Activated naive CD8-positive, alpha-beta T cell treated with anti-CD3 and anti-CD28 coated beads for 36 hours (primary cell): ENCODE measurements at places on chromosomes 16 and 17. TPM values are rescaled to one million over a fixed set of nuclear protein-coding genes. Genes with fewer than 3 reads are reported as not detected.

GRCh38 chr16:24308200-24308599 lies 52.1 kb downstream of the CACNG3 start:
- H3K4me3 ChIP-seq = no peak overlapping the region
- no peak for DNase-seq
- H3K36me3 ChIP-seq = no peaks in the 10 kb centered on the region
- H3K27ac ChIP-seq = no peak overlapping the region
- H3K4me1 ChIP-seq = no peaks in the 10 kb centered on the region

DNA sequence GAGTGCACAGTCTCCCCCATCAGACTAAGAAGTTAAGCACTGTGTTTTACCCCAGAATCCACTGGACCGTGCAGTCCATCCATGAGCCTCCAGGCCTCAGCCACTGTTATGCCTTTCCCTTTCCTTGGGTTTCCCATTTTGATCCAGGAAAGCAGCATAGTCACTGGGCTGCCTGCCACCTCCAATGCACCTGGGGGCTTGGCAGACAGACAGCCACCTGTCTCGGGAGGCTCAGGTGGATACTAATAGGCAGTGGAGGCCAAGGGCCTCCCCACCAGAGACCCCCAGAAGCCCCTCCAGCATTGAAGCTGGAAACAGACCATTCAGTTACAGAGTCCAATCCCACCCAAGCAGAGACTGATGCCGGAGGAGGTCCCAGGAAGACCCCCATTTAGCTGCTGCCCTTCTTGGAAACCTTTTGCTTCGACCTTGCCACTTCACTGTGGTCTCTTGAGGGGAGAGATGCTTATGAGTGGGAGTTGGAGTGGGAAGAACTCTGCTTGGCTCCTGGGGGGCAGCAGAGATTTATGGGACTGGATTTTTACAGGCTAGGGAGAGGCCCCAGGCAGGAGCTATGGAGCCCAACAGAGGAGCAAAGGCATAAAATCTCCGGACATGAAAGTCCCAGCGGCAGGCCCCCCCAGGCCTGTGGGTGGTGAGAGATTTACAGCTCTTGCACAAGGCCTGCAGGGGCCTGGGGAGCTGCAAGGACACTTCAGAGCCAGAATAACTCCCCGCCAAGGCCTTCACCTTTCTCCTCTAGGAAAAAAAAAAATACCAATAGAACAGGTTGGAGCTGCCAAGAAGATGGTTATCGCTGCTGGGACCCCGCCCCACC lies 12.2 kb upstream of the SP2 start:
- H3K36me3 ChIP-seq = no peaks in the 10 kb centered on the region
- no peak overlapping the region for H3K4me3 ChIP-seq
- no peak for DNase-seq
- H3K27ac ChIP-seq = no peak overlapping the region
- no peaks in the 10 kb centered on the region for H3K27me3 ChIP-seq

GRCh38 chr16:48354877-48355855 lies 30.0 kb downstream of the SIAH1 start:
- H3K27me3 ChIP-seq = no peaks in the 10 kb centered on the region
- peaks cover 32% of the 10 kb centered on the region for H3K36me3 ChIP-seq
- H3K27ac ChIP-seq = peak overlapping the region; percentile 71
- H3K4me1 ChIP-seq = peaks cover 22% of the 10 kb centered on the region
- DNase-seq = no peak

DNA sequence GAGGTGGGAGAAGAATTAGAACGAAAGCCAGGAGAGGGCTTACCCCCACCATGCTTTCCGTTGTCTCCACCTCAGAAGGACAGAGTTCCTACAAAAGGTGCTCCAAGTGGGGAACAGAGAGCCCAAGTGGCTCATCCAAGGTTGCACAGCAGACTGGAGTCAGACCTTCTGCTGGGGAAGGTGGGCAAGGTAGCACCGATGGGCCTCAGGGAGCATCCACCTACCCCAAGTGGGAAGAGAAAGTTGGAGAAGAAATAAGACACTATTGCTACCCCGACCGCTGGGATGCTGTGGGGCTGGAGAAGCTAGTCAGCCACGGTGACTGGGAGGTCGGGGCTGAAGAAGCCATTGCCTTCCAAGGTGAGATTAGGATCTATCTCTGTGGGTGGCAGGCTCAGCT lies 21.5 kb downstream of the UNC119 start:
- no peaks in the 10 kb centered on the region for H3K36me3 ChIP-seq
- H3K4me3 ChIP-seq = no peak overlapping the region
- no peak overlapping the region for H3K27ac ChIP-seq
- no peaks in the 10 kb centered on the region for H3K27me3 ChIP-seq

DNA sequence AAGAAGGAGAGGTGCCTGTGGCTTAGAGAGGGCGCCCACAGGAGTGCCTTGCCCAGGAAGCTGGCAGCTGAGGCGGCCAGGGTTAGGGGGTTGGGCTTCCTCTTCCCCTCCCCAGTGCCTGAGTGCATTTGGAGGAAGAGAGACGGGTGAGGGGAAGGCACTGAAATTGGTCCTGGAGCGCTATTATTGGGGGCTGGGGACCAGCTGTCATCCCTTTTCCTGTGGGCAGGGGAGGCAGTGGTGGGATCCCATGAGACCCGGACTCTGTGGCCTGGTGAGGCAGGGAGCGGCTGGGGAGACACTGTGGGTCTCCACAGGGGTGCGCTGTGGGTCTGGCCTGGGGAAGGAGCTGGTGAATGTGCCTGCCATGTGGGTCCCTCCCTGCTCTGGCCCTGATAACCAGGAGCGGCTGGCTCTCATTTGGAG lies 259.7 kb downstream of the SEC14L1 start:
- peaks cover 15% of the 10 kb centered on the region for H3K36me3 ChIP-seq
- peak overlapping the region; percentile 93 for H3K27ac ChIP-seq
- peak overlapping the region; percentile 70 for H3K4me3 ChIP-seq

- H3K4me1 ChIP-seq = peaks cover 17% of the 10 kb centered on the region
- no peaks in the 10 kb centered on the region for H3K36me3 ChIP-seq
- no peak overlapping the region for H3K27ac ChIP-seq
- H3K4me3 ChIP-seq = no peak overlapping the region
Observed at GRCh38 chr16:86505899-86506864, 4.1 kb upstream of the FOXF1 start.

DNA sequence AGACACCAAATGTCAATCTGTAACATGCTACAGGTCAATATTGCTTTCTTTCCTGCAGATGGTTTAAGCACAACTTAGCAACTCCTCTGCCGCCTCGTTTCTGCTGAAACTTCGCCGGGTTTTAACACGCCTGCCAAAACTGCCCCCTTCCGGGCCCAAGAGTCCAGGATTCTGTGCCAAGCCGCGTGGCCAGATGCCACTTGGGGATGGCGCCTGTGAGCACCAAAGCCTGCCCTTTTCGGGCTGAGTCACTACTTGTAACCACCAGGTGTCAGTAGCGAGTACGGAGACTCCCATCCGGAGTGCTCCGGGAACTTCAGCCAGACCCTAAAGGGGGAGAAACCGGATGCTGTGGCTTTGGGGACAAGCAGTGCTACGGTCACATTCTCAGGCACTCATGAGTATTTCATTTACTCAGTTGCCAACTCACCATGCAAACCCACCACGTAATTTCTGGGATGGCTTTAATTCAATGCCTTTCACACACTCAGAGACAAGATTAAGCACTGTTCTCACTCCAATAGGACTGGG lies 7.8 kb downstream of the PMP22 start:
- H3K27me3 ChIP-seq = peaks cover 87% of the 10 kb centered on the region
- peak; percentile 69 for DNase-seq
- peak overlapping the region; percentile 36 for H3K4me3 ChIP-seq

GRCh38 chr16:56277075-56277474 lies 85.8 kb downstream of the GNAO1 start:
- no peaks in the 10 kb centered on the region for H3K36me3 ChIP-seq
- H3K27me3 ChIP-seq = peaks cover 21% of the 10 kb centered on the region
- H3K4me3 ChIP-seq = no peak overlapping the region
- peaks cover 22% of the 10 kb centered on the region for H3K4me1 ChIP-seq
- no peak for DNase-seq
- no peak overlapping the region for H3K27ac ChIP-seq

GRCh38 chr17:73118951-73119391 lies 26.5 kb upstream of the SLC39A11 start:
- no peaks in the 10 kb centered on the region for H3K36me3 ChIP-seq
- DNase-seq = no peak
- no peaks in the 10 kb centered on the region for H3K27me3 ChIP-seq
- H3K4me3 ChIP-seq = no peak overlapping the region
- no peak overlapping the region for H3K27ac ChIP-seq

GRCh38 chr17:46974086-46974485 lies 5.0 kb downstream of the RPRML start:
- peaks cover 4% of the 10 kb centered on the region for H3K36me3 ChIP-seq
- no peak overlapping the region for H3K27ac ChIP-seq
- no peak overlapping the region for H3K4me3 ChIP-seq
- peaks cover 5% of the 10 kb centered on the region for H3K4me1 ChIP-seq

DNA sequence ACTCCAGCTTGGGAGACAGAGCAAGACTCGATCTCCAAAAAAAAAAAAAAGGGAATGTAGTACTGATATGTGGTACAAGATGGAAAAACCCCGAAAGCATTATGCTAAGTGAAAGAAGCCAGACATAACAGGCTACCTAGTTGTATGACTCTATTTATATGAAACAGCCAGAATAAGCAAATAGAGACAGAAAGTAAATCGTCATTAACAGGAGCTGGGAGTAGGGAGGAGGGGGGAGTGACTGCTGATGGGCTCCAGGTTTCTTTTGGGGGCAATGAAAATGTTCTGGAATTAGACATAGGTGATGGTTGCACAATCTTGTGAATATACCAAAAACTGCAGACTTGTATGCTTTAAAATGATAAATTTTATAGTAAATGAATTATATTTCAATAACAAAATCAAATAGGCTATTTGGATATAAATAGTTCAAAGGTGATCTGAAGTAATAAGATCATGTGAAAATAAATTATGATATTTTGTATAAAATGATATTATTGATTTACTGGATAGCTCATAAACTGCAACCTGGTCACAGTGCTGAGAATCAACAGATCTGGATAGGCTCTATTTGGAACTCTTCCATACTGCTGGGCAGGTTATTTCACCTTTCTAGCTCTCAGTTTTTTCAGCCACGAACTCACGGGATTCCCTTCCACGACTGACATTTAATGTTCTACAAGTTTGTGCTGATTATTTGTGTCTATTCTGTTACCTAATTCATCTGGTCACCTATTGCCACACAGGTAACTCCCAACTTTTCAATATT lies 27.1 kb downstream of the ZNF652 start:
- no peaks in the 10 kb centered on the region for H3K27me3 ChIP-seq
- no peaks in the 10 kb centered on the region for H3K36me3 ChIP-seq
- DNase-seq = no peak
- H3K4me3 ChIP-seq = no peak overlapping the region
- peaks cover 40% of the 10 kb centered on the region for H3K4me1 ChIP-seq

Gene HAP1
- not detected for total RNA-seq

Gene SLC2A4
- 0.54 TPM for total RNA-seq
